ENCODE measurements at places on chromosomes 7 and 10.

DNA sequence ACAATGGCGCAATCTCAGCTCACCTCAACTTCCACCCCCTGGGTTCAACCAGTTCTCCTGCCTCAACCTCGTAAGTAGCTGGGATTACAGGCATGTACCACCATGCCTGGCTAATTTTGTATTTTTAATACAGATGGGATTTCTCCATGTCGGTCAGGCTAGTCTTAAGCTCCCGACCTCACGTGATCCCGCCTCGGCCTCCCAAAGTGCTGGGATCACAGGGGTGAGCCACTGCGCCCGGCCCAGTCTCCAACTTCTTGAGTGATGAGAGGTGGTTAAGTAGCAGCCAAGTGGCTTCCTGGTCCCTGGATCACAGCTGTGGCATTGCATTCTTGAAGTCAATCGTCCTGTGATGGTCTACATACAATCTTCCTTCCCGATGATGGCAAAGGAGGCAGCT, 46.1 kb upstream of the NFE2L3 start:
- no peak for DNase-seq

DNA sequence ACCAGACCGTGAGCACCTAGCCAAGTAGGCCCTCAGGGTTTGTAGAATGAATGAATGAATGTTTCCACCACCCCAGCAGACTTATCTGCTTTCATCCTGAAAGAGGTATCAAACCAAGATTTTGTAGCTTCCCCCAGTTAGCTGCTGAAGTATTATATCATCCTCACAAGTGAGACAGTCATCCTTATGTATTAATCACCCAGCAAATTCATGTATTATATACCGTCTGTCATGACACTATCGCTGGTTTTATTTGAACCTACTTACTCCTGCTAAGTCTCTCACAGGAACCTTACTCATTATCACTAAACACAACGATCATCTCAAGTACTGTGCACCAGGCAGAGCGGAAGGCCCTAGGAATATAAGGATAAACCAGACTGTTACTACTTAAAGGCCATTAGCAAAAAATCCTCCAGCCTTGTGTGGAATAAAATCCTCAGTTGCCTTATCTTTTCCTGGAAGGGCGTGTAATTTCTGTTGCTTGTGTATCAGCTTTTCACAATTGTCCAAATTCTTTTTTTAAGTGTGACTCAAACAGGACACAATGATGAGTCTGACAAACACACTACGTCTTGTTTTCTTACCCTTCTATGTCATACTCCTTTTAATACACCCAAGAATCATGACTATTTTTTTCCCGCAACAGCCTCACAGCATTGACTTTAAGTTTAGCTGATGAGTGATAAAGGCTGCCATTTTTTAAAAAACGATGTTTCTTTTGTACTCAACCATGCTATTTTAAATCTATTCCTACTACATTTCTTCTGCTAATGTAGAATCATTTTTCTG, 176.1 kb upstream of the KLF14 start:
- no peak for DNase-seq

DNA sequence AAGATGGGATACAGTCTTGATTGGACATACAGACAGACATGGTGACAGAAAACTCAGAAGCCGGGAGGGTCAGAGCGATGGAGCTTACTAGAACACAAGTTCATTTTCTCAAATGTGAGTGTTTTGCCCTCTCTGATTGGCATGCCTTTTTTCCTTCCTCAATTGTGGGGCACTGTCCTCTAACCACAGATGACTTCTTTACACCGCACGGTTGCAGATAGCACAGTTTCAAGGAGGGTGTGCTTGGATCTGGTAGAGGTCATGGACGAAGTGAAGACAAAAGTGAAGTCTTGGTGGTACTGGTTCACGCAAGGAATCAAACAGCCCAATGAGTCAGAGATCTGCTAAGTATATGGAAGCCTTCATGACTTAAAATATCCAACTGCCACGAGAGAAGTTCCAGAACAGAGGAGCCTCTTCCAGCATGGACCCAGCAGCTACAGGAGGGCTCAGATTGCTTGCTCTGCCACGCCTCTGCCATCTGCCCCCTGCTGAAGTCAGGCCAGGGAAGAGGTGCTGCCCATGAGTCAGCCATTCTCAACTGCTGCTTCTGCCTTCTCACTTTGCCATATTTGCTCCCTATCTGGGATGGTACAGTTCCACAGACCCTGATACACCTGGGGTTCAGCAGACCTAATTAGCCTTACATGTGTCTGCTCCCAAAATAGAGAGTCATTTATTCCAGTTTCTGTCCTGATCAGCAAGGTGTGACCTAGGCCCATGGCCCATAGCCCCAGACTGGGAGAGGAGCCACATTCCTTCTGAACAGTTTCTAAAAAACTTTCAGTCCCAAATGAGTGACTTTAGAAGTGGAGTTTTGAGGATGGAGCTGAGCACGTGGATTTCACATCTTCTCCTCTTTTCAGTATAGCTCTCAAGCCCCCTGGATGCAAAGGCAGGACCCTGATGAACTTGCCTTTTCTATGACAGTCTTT, 413.8 kb downstream of the KCNMA1 start:
- no peak for DNase-seq

- DNase-seq, result peak; percentile 79
Measured at GRCh38 chr10:113569576-113569975, 16.7 kb downstream of the HABP2 start.

- no peak for DNase-seq
Measured at GRCh38 chr7:102068846-102069245, 217.8 kb upstream of the SH2B2 start.

- DNase-seq, result no peak
Measured at GRCh38 chr10:127159648-127160245, 36.6 kb downstream of the INSYN2A start.

- DNase-seq, result peak; percentile 80
Measured at GRCh38 chr10:71396084-71396710, 523 bp upstream of the CDH23 start.

DNA sequence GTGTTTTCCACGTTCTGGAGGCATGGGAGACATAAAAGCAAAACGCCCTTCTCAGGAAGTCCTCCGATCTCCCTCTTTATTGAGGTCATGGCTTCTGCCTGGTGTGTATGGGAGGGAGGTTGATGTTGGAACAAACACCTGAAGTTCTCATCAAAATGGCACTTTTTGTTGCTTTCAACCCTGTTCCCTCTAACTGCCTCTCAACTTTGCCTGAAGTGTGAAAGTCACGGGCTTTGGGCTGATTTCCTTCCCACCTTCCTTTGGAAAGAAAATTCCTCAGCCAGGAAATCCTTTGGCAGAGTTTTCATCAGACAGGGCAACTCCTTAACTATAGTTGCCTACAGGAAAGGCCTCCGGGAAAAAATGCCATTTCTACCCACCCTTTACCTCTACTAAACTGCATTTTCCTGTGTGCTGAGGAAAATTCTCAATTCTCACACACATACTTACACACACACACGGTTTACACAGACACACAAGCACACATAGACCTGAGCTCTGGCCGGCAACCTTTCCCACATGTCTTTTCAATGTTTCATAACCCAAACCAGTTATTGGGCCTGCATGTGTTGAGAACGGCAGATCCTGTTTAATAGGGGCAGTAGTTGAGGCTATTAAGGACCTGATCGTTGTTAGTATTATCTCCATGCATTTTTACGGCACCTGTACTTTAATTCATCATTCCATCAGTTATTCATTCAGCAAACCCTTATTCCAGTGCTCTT, 36.4 kb downstream of the CYP17A1 start:
- no peak for DNase-seq

DNA sequence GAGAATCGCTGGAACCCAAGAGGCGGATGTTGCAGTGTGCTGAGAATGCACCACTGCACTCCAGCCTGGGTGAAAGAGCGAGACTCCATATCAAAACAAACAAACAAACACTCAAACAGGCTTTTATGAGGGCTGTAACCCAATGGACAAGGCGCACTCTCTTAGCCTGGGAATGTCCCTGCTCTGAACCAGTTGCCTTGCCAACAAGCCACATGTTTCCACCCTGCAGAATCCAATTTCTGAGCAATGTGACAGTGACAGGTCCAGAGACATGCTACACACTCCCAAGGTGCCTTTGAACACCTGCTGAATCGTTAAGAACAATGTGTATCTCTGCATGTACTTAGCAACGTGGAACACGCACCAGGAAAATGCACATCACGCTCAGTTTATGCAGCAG, 186.8 kb upstream of the AUTS2 start:
- no peak for DNase-seq

GRCh38 chr10:35495521-35496119, 109.5 kb upstream of the GJD4 start:
- no peak for DNase-seq

GRCh38 chr10:34494012-34494411, 321.1 kb downstream of the PARD3 start:
- DNase-seq, result no peak

DNA sequence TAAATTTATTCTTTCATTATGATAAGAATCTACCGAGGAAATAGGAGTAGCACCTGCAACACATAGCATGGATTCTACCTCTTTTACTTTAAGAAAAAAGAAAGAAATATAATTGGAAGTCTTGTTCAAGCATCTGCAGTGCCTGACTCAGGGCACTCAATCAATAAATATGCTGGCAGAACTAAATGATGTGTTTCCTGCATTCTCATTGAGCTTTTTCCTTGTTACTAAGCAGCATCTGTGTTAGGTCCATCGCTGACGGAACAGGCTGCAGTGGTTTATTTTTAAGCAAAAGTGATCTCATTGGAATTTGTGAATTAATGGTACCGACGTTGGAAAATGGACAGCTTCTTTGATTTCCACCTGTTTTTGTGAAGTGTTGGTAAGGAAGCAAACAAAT, 417.5 kb downstream of the DPP6 start:
- no peak for DNase-seq

GRCh38 chr7:83769407-83769806, 120.5 kb upstream of the SEMA3E start:
- no peak for DNase-seq

DNA sequence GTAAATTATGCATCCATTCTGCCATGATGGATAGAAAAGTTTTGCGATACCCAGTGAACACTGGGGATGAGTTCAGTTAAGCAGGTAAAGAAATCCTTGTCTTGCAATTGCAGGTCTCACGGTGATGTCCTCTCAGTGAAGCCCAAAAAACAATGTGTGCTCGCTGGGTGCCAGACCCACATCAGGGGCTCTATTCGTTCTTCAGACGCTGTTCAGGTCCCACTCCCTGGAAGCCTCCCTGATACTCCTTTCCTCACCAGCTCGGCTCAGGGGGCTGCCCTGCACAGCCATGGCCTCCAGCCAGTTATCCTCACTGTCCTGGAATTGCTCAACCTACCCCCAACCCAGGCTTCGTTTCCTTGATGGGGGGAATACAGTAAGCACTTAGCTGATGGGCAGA, 323.5 kb downstream of the ADARB2 start:
- no peak for DNase-seq

- no peak for DNase-seq
Measured at GRCh38 chr10:51599647-51600046, 99.7 kb downstream of the CSTF2T start.

DNA sequence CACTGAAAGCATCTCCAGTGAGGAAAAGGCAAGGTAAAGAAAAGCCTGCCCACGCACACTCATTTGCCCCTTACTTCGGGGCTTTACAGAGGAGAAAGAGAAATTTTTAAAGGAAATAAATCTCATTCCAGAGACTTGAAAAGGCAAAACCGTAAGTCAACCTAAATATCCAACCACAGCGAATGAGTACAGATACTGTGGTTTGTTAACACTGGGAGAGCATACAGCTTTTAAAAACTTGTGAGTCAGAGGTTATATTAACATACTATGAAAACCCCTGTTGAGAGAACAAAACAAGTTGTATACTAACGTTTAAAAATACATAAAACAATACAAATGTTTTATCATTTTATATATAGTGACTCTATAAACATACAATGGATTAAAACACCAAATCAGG, 28.6 kb upstream of the ST7 start:
- DNase-seq, result no peak

- no peak for DNase-seq
Measured at GRCh38 chr10:45424668-45425404, 50.8 kb downstream of the ALOX5 start.

DNA sequence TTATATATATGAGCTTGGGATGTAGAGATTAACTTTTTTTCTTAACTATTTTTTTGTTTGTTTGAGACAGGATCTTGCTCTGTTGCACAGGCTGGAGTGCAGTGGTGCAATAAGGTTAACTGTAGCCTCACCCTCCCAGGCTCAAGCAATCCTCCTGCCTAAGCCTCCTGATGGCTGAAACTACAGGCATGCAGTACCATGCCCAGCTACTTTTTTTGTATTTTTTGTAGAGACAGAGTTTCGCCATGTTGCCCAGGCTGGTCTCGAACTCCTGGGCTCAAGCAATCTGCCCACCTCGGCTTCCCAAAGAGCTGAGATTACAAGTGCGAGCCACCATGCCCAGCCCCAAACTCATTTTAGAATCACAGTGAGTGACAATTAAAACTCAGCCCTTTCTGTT, 105.2 kb downstream of the CUBN start:
- no peak for DNase-seq

DNA sequence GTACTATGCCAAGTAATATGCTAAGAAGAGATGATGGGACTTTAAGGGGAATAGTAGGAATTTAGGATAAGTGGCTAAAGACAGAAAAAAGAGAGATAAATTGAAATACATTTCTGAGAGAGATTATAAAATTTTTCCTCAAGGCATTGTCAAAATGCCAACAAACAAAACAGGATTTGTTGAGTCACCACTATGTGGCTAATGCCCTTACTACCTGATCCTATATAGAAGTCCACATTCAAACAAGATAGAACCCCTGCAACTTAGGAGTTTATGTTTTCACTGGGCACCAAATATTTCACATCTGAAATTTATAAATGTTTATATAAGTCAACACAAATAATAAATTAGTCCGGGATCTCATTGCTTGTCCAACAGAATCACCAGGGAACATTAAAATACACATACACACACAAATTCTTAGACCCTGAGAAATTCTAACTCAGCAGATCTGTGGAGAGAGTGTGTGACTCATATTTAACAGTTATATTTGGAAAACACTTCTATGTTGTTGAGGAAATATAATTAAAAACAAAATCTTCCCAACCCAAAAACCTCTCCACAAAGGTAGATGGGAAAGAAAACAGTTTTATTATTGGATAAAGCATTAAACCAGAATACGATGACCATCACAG, 154.3 kb downstream of the PPP1R3A start:
- no peak for DNase-seq

DNA sequence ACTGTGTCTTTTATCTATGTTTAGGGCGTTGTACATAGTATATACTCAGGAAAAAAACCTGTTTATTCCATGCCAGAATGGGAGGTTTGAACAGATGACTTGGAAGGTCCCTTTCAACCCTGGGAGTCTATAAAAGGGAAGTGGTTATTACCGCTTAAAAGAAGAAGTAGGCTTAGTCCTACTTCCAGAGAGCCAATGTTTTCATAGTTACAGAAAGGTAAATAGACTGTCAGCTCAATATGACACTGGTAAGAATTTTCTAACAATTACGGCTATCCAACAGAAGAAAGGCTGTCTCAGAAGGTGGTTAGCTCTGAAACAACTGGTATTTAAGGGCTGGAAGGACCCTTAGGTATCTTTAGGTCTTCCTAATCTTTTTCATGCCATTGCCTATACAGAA, 1.1 kb upstream of the TFAM start:
- no peak for DNase-seq

DNA sequence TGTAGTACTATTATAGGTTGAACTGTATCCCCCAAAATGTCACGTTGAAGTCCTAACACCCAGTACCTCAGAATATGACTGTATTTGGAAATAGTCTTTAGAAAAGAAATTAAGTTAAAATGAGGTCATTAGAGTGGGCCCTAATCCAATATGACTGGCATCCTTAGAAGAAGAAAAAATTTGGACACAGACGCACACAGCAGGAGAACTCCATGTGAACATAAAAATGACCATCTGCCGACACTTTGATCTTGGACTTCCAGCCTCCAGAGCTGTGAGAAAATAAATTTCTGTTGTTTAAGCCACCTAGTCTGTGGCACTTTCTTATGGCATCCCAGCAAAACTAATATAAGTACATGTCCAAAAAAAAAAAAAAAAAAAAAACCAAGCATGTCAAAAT, 225.8 kb downstream of the PARD3 start:
- no peak for DNase-seq

All from right forelimb (tissue), 1 donor.